ENCODE measurements at places on chromosomes 3 and 15.
A peak's percentile ranks its signal among the peaks of the same experiment; 100 is the strongest.

DNA sequence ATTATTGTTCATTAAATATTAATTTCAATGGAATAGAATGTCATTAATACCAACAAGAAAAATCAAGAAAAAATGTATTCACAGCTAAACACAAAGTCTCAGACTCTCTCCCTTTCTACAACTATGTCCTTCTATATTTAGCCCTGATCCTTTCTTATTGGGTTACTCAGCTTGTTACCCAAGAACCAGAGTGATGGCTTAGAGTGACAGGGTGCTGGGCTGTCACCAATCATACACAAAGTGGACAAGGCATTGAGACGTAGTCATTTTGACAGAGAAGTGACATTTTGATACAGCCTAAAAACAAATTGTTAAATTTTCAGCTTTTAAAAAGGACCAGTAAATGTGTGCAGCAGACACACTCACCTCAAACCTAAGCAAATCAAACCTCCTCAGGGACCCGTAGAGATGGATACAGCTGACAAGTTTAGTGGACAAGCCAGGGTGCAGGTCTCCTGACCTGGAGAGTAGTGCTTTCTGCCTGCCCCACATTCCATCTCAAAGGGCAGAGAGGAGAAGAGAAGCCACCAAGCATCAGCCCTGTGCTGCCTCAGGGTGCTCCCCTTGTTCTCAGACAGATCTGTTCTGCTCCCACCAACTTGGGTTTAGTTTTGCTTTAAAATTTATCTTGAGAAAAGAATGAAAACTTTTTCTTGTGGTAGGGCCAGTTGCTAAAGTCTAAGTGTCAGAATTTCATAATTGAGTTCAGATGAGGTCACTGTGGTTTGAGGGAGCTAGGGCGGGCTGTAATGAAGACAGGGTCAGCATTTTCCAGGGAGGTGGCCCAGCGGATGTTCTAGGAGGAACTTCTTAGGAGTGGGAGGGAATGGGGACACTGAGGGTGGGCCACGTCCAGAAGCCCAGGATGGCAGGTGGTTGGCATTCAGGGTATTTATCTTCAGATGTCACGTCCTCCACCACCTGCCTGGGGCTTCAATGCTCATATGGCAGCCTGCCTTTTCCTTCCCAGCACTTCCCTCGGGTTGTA lies 136.5 kb upstream of the TBL1XR1 start:
- DNase-seq: no peak

- peak; percentile 18 for DNase-seq
Measured at GRCh38 chr3:49716691-49717210, 2.7 kb downstream of the AMIGO3 start.

- no peak for DNase-seq
Measured at GRCh38 chr3:142022381-142022780, 127.0 kb downstream of the TFDP2 start.

- no peak for DNase-seq
Measured at GRCh38 chr3:49416867-49417266, 4.6 kb downstream of the TCTA start.

GRCh38 chr3:191425322-191425734 lies 35.6 kb upstream of the PYDC2 start:
- no peak for DNase-seq

- DNase-seq: no peak
Measured at GRCh38 chr3:175129126-175129525, 270.0 kb downstream of the NAALADL2 start.

- no peak for DNase-seq
Measured at GRCh38 chr3:56064684-56065083, 403.6 kb downstream of the ERC2 start.

GRCh38 chr15:99546441-99547100 lies 19.2 kb upstream of the MEF2A start:
- DNase-seq: no peak

DNA sequence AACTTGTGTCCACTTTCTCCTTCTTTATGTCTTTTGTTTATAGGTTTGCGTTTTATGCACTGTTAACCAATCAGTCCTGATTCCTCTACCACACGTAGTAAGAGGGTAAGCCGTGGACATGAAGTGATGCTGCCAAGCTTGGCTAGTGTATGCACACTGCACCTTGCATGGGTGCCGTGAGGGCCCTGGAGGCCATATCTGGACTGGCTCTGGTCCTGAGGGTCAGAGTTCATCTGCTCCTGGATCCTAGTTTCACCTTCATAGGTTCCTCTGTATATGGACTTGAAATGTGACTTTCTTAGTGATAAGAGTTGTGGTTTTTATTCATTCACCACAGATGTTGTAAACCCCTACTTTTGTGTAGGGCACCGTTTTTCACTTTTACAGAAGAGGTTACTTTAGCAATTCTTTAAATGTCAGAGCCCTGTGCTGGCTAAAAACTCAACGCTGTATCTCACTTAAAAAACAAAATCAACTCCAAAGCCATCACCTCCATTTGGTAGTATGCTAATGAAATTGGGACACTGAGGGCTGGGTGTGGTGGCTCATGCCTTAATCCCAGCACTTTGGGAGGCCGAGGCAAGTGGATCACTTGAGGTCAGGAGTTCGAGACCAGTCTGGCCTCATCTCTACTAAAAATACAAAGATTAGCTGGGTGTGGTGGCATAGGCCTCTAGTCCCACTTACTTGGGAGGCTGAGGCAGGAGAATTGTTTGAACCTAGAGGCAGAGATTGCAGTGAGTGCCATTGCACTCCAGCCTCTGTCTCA lies 22.9 kb downstream of the SIAH2 start:
- DNase-seq: no peak

DNA sequence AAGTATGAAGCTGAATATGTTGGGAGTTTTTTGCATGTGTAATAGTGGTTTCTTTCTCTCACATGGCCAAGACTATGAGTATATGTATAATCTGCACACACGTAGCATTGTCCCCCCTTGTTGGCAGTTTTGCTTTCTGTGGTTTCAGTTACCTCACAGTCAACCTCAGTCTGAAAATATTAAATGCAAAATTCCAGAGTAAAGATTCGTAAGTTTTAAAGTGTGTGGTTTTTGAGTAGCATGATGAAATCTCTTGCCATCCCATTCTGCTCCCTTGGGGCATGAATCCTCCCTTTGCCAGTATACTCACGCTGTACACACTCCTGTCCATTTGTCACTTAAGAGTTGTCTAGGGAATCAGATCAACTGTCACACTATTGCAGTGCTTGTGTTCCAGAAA lies 742.0 kb upstream of the CCDC54 start:
- no peak for DNase-seq

All from B cell (primary cell).